ENCODE measurements at places on chromosomes 12 and 14. TPM values are rescaled to one million over a fixed set of nuclear protein-coding genes. Genes with fewer than 3 reads are reported as not detected.

KCNH3 gene
- 2.1 TPM for total RNA-seq

SOX5 gene
- total RNA-seq, result not detected

EMP1 gene
- total RNA-seq, result 196 TPM

RILPL2 gene
- 1.5 TPM for total RNA-seq

SIX1 gene
- 7.5 TPM for total RNA-seq

C12orf42 gene
- not detected for total RNA-seq

PRDM4 gene
- total RNA-seq, result 19.2 TPM

EML5 gene
- total RNA-seq, result 0.40 TPM

MSI1 gene
- total RNA-seq, result 1.3 TPM

LRP10 gene
- 81.1 TPM for total RNA-seq

CLEC4D gene
- total RNA-seq, result not detected

IFNG-AS1 gene
- not detected for total RNA-seq

SRGAP1 gene
- 10.0 TPM for total RNA-seq

GLT8D2 gene
- 0.20 TPM for total RNA-seq

TRHDE gene
- total RNA-seq, result 0.18 TPM

C2CD5 gene
- total RNA-seq, result 13.4 TPM

CLEC1A gene
- total RNA-seq, result not detected

MVK gene
- total RNA-seq, result 6.4 TPM

PDE3A gene
- 3.0 TPM for total RNA-seq

HOXC4 gene
- 2.8 TPM for total RNA-seq

GPR132 gene
- total RNA-seq, result 0.60 TPM

CLEC6A gene
- total RNA-seq, result not detected

PRMT5 gene
- total RNA-seq, result 119 TPM

PROX2 gene
- not detected for total RNA-seq

CMTM5 gene
- total RNA-seq, result not detected

GSG1 gene
- total RNA-seq, result 1.0 TPM

TUBA1B gene
- total RNA-seq, result 2,285 TPM

SDR9C7 gene
- not detected for total RNA-seq

APOF gene
- total RNA-seq, result not detected

C14orf132 gene
- 6.4 TPM for total RNA-seq

RSRC2 gene
- total RNA-seq, result 66.3 TPM

CALCOCO1 gene
- total RNA-seq, result 19.2 TPM

DACT1 gene
- total RNA-seq, result 0.43 TPM

KCNJ8 gene
- 0.22 TPM for total RNA-seq

ISCA2 gene
- total RNA-seq, result 32.2 TPM

RAD51B gene
- 4.3 TPM for total RNA-seq

SERPINA12 gene
- not detected for total RNA-seq

ATXN2 gene
- 49.9 TPM for total RNA-seq

DPY19L2 gene
- 1.9 TPM for total RNA-seq

AQP6 gene
- total RNA-seq, result not detected

NGDN gene
- total RNA-seq, result 59.7 TPM

GYS2 gene
- not detected for total RNA-seq

SLC39A5 gene
- not detected for total RNA-seq

PTGER2 gene
- total RNA-seq, result 3.3 TPM
